ENCODE measurements at places on chromosomes 13 and 19.

DNA sequence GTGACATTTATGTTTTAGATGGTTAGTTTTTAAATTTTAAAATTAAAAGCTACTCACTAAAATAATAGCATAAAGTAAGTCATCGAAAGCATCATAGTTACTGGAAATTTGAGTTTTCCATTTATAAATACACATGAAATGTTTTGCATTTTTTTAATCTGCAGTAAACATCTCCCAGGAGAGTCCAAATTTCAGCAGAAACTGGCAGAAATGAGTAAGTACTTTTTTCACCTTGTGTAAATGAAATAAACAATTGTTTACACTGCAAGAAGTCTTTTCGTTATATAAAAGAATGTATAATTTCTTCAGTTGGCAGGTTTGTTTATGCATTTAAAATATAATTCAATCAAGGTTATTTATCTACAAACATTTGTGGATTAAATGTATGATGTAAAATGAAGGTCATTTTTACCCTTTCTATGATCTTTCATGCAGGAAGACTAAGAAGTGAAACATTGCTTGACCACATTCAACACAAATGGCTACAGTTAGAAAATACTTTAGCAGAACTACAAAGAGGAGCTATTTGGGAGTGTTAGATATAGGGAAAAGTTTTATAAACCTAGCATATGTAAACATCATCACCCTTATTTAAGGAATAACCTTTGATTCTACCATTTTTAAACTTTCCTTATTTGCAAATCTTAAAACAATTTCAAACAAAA lies 55.6 kb downstream of the RCBTB2 start:
- no peak for DNase-seq

DNA sequence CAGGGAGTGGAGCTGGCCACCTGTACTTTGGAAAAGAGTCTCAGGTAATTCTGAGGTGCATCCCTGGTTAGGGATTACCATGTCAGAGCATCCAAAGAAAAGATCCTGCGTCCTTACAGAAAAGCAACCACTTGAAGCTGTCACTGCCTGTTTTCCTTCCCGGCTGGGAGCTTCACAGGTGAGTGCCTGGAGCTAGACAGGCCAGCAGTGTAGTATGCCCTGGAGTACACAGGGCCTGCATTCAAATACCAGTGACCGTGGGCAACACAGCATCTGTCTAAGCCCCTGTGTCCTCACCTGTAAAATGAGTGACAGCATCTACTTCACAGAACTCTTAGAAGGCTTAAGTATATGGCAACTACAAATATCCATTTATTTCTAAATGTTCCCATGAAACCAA lies 29.0 kb downstream of the DZIP1 start:
- no peak for DNase-seq

DNA sequence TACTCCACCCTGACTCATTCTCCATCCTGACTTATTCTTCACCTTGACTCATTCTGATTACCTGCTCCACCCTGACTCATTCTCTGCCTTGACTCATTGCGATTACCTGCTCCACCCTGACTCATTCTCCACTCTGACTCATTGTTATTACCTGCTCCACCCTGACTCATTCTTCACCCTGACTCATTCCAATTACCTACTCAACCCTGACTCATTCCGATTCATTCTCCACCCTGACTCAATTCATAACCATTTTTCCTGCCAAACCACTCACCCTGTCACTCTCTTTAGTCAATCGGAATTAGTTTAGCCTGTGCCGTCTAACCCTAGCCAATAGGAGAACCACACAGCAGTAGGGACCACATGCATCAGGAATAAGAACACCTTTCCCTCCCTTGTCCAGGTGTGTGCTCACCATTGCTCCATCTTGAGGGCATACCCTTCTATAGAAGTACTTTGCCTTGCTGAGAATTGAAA lies 1227.4 kb upstream of the PCDH20 start:
- no peak for DNase-seq

DNA sequence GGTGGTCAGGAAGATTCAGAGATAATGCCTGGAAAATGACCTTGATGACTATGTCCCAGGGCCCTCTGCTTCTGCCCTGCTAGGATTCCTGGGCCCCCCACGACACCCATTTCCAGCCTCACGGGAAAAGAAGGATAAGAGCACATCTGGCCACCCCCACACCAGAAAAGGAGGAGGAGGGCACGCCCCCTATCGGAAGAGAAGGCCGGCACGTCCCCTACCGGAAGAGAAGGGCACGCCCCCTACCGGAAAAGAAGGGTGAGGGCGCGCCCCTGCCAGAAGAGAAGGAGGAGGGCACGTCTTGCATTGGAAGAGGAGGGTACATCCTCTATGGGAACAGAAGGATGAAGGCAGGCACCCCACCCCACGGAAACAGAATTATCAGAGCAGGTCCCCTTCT lies 84.3 kb downstream of the IER2 start:
- peak; percentile 66 for DNase-seq

- no peak for DNase-seq
Observed at GRCh38 chr13:35046587-35046986, 104.5 kb downstream of the NBEA start.

DNA sequence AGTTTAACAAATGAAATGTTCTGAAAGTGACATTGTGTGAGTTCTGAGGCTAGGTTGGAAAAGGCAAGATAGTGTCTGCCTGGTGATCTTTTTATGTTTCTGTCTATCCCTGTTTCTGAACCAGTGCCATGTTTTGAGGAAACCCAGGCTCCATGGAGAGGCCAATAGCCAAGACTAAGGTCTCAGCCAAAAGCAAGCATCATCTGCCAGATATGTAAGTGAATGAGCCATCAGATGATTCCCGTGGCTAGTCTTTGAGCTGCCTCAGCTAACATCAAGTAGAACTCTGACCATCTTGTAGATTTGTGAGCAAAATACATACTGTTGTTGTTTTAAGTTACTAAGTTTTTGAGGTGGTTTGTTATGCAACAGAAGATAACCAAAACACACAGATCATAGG lies 19.6 kb upstream of the CCNA1 start:
- no peak for DNase-seq

GRCh38 chr19:41436674-41436951 lies 3.1 kb downstream of the DMAC2 start:
- DNase-seq: no peak

GRCh38 chr19:48926909-48927308 lies 6.6 kb upstream of the DHDH start:
- DNase-seq: no peak

GRCh38 chr19:5738423-5738822 lies 18.0 kb downstream of the CATSPERD start:
- DNase-seq: no peak

DNA sequence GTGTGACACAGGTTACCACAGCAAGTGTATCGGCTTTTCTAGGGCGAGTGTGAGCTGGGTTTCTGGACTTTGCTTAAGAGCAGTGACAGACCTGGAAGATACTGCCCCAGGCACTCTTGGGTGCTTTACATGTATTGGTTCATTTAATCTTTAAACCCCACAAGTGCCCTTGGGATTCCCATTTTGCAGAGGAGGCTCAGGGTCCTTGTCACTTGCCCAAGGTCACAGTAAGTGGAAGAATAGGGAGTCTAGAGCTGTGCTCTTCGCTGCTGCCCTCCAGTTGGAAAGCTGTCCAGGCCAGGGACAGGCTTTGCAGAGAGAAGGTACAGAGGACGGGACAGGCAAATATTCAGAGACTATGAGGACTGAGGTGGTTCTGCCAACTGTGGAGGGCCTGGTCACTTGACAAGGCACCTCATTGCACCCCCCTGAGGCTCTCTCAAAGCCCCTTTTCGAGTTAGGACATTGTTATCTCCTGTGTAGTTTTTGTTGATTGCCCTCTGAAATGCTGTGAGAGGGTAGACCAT lies 42.4 kb downstream of the BBC3 start:
- no peak for DNase-seq

DNA sequence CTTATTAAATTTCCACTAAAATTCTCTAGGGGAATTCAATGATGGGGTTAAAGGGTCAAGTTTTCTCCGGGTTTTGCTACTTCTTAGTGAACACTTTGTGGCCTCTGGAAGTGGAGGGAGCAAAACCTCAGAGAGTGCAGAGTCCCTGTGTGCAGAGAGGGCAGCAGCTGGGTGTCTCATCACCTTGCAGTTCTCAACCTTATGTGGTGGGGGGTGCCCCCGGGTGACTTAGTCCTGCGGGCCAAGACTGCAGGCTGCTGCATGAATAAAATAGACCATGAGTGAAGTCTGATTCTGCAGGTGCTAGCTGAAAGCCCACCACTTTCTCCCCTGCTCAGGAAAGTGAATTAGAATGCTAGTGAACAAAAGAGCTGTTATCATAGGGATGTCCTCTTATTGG lies 191.6 kb downstream of the DLEU7 start:
- DNase-seq: no peak

- no peak for DNase-seq
Observed at GRCh38 chr19:1350867-1351266, 32.8 kb upstream of the NDUFS7 start.

DNA sequence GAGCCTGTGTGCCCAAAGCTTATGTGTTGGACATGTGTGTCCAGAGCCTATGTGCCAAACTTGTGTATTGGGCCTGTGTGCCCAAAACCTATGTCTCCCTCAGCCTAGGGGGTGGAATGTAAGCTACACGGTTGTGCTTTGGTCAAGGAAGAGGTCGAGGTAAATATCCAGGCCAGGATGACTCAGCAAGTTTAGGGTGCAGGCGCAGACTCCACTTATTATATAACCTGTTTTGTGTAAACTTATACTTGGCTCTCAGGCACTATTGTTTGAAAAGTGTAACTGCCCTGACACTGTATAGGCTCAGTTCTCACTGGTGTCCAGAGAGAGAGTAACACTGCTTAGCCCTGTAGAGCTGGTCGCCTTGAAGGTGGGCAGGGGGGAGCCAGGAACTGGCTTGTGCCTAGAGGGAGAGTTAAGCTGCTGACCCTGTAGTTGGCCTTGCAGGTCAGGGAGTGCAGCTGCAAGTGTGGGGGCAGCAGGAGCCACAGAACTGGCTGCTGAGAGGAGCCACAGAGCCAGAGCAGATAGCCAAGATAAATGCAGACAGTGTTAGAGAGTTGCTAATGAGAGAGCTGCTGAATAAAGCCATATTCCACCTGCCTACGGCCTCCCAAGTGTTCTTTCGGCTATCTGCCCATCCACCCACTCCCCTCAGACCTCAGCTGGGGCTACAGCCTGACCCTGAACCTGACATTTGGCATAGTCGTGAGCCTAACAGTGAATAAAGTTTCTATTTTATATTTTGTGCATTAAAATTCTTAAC lies 517.2 kb upstream of the SLITRK1 start:
- no peak for DNase-seq

GRCh38 chr19:18972301-18972811 lies 31.3 kb upstream of the HOMER3 start:
- DNase-seq: no peak

GRCh38 chr13:81771951-81772350 lies 1431.0 kb upstream of the SPRY2 start:
- no peak for DNase-seq

- DNase-seq: no peak
Observed at GRCh38 chr13:107480130-107480529, 735.2 kb downstream of the LIG4 start.

DNA sequence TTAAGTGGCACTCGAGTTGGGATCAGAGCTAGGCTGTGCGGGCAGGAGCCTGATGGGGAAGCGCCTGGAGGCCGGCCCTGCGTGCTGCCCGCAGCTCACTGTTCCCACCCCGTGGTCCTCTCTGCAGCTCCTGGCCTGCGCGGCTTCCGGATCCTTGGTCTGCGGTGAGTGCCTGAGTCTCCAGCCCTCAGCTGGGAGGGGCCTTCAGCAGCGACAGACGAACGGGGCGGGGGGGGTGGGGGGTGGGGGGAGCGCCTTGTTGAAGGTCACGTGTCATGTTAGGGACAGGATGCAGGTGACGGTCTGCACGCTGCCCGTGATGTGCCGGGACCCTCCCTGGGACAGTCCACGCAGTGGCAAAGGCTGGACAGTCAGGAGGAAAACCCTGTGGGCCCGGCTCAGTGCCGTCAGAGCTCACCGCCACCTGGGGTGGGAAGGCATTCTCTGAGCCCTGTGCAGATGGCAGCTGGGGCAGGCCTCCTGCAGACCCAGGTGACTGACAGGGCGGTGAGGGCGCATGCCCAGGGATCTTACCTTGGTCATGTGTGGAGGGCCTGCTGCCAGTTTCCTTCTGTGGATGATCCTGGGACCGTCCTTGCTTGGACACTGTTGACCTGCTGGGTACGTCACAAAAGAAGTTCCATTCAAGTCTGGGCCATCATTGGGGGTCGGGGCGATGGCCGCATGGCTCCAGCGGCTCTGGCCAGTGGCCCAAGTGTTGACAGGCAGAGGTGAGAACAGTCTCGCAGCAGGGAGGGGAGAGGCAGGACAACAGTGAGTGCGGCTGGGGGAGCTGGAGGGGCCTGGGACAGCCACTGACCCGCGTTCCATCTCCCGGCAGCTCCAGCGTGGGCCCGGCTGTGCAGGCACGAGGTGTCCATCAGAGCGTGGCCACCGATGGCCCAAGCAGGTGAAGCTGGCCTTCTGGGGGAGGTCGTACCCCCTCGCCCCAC lies 4.3 kb downstream of the NDUFS7 start:
- DNase-seq: no peak

DNA sequence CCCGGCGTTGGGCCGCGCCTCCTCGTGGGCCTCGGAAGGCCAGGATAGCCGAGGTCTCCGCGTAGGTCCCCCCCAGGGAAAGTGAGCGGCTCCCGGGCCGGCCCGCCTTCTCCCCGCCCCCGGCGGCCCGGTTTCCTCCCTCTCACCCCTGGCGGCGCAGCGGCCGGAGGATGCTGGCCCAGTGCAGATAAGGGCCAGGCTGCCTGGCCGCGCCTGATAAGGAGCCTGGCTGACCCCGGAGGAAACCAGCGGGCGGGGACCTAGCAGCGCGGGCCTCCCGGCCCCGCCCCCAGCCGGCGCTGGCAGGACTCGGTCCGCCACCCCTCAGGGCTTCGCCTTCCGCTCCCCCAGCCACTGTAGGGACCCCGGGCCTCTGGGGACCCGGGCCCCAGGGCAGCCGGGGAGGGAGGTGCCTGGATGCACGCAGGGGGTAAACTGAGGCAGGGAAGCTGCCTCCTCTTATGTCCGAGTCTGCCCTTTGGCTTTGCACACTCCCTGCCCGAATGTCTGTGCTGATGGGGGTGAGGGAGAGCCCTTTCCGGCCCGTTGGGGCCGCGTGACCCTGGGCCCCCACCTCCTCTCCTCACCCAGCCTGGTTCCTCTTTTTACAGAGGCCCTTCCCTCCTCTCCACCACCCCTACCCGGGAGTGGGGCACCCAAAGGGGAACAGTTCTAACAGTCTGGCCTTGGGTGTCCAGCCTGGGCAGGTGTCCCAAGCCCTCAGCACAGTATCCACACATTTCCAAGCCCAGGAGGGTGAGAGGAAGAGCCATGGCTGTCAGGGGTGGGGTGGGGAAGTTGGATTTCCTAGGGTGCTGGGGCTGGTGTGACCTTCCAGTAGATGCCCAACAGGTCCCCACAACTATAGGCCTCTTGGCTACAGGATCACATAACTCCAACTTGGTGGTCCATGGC lies at the start of gene LYL1:
Gene LYL1 (minus strand): TSS at position 193 of the 915 bp plus-strand sequence. CDS start 1,687 bp downstream, outside the sequence.
- peak; percentile 79 for DNase-seq

DNA sequence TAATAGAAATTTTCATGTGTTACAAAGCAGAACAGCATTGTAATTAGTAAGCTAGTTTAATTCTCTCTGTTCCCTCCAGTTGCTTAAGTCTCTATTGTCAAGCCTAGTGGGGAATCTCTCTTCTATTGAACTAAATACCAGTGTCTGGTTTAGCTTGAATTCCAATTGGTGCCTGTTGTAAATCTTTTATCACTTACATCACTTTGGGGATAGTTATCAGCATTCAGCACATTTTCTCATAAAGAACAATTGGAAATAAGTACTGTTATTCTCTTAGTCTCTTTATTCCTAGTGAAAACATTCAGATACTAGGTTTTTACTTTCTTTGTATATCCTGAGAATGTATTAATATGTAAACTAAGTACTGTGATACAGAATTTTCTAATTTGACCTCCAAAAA lies 25.2 kb downstream of the IPO5 start:
- no peak for DNase-seq

GRCh38 chr19:49672131-49672919 lies 4.7 kb upstream of the PRMT1 start:
- peak; percentile 91 for DNase-seq

Measured in ecto neural progenitor cell (in vitro differentiated cells).